ENCODE measurements at places on chromosomes 4 and X. TPM values are rescaled to one million over a fixed set of nuclear protein-coding genes. Genes with fewer than 3 reads are reported as not detected.

The HDX gene
- 2.8 TPM for total RNA-seq

The CACNA1F gene
- total RNA-seq, result 0.47 TPM

The ANKRD37 gene
- total RNA-seq, result 19.1 TPM

The AWAT2 gene
- not detected for total RNA-seq

The DSPP gene
- total RNA-seq, result not detected

The SSX1 gene
- not detected for total RNA-seq

The EXOSC9 gene
- total RNA-seq, result 57.6 TPM

The MAGEE2 gene
- not detected for total RNA-seq

The AMELX gene
- not detected for total RNA-seq

The PFKFB1 gene
- 0.27 TPM for total RNA-seq

The MAGEA3 gene
- not detected for total RNA-seq

The CTSO gene
- 9.3 TPM for total RNA-seq

The MAGEC1 gene
- not detected for total RNA-seq

The TRIM61 gene
- not detected for total RNA-seq

The TCEAL7 gene
- not detected for total RNA-seq

The JAKMIP1 gene
- 8.5 TPM for total RNA-seq

The MAGEB6B gene
- total RNA-seq, result not detected

The SSX2 gene
- total RNA-seq, result not detected
